Stimulated activated CD8-positive, alpha-beta memory T cell treated with anti-CD3 and anti-CD28 coated beads, Interleukin-2, amount 100 ng/mL, for 48 hours (primary cell): ENCODE measurements at places on chromosomes 2 and 18.

DNA sequence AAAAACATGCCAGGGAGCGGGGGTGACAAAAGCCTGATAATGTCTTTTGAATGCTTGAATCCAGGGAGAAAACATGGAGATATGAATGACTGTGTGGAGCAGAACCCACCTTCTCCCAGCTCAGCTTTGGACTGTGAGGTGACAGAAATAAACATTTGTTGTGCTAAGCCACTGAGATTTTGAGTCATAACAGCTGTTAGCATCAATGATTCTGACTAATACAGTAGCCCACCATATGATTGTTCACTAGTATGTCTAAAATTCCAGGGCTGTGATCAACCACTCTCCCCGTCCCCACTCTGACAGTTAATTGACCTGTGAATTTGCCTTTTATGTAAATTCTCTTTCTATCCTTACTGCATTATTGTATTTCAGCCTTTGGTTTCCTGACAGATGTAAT, 69.1 kb downstream of the PDK1 start:
- DNase-seq, result no peak

DNA sequence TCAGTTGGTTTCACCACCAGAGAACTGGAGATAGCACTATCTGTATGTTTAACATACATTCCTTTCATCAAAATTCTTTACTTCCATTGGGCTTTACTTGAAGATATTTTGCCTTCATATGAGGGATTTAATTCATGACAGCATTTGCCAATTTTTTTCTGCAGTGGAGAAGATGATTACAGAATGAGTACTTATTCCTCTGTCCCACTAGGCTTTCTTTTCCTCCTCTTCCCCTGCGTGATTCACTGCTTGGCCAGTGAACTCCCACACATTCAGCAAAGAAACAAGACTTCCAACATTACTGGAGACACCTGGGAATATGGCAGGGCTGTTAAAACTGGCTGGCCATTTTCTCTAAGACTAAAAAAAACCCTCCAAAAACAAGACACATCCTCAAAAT, 425.8 kb upstream of the KCNH7 start:
- no peak for DNase-seq

- DNase-seq, result no peak
Observed at GRCh38 chr2:9762164-9762563, 81.1 kb upstream of the TAF1B start.

DNA sequence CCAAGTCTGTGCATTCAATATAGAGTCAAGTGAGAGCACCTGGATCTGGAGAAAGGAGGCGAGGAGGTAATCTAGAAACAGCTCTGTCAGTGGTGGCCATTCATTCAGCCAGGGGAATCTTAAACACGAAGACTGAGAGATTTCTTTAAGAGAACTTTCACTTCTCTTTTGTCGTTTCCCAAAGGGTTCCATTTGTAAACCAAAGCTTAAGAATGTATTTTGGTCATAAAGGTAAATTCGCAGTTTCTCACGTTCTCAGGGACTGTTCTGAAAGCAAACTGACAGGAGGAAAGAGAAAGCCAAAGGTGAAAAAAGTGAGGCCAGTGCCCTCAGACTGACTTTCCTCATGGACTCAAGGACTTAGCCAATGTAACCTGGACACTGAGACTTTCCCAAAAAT, 513.5 kb downstream of the CMPK2 start:
- DNase-seq, result no peak

GRCh38 chr2:105790461-105791149, 45.9 kb downstream of the NCK2 start:
- no peak for DNase-seq

DNA sequence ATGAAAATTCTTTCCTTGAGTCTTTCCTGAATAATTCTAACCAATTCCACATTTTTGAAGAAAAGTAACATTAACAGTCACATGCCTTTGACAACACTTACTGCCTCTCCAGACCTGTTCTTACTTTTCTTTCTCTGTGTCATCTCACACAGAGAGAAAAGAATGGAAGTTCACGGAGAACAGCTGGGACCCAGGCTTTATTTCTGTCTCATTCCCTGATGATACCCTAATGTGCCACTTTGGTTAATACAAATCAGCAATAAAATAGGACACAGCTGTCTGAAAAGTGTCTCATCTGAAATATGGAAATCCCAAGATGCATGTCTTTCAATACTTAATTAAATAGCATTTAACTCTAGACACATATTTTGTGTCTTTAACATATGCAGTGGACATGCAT, 42.1 kb upstream of the RAB27B start:
- no peak for DNase-seq

GRCh38 chr2:148812306-148812705, 62.7 kb upstream of the KIF5C start:
- no peak for DNase-seq
